GDM1 (cell line): ENCODE measurements at places on chromosomes 5 and 9.

GRCh38 chr9:108913391-108913790, 20.5 kb downstream of the ELP1 start:
- DNase-seq, result no peak

GRCh38 chr5:42745426-42745825, 11.2 kb upstream of the CCDC152 start:
- DNase-seq, result no peak

DNA sequence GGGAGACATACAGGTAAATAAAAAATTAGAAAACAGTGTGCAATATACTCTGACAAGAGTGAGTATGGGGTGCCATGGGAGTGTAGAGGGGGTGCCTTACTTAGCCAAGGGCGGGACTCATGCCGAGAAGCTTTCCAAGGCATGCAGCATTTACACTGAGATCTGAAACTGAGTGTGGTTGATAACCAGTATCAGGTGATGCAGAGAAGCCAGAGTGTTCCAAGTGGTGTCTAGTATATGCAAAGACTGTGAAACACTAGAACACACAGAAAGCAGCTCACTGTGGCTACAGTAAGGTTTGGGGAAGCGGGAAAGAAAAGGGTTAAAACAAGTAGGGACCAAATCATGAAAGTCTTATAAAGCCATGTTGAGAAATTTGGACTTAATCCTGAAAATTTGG, 30.5 kb upstream of the ERBIN start:
- DNase-seq, result no peak

DNA sequence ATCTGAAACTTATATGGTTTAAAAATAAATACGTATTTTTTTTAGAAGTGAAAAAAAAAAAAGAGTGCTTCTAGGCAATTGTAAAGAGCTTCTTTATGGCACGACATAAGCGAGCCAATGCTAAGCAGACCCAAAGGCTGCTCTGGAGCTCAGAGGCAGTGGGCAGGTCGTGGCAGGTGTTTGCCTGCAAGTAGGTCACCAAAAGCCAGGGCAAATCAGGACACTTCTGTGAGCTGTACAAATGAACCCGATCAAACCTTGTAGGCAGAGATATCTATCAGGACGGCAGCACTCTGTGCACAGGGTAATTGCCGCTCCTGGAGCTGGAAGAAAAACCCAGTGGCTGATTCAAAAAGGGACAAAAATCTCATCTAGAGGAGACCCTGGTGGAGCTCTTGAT, 75.9 kb downstream of the IRX2 start:
- no peak for DNase-seq

- no peak for DNase-seq
Measured at GRCh38 chr9:93091056-93091452, 5.0 kb upstream of the CARD19 start.

DNA sequence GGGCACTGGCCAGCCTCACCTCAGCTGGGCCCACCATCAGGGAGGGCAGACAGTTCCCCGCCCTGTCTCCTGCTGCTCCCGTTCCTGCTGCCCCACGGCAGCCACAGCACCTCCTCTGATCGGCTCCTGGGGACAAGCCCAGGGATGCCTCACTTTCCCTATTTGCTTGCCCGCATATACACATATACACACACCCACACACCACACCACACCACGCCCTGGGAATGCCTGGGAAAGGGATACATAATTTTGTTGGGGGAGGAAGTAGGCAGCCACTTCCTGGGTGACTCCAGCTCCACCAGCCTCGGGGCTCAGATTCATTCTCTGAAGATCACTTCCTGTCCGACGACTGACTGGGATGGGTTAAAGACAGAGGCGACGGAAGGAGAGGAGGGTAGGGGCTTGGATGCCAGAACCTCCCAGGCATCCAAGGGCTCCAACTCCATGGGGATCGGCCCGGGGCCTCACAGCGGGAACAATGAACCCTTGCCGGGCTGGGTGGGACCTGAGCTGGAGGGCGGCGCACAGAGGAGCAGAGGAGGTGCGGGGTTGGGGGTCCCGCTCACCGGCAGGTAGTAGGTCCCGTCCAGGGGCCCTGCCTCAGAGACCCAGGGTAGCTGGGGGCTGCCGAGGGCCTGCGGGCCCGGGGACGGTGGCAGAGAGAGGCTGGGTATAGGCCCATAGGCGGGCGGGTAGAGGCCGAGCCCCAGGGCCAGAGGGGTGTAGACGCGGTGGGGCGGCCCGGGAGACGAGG, 2.0 kb upstream of the MZB1 start:
- no peak for DNase-seq

- DNase-seq, result no peak
Measured at GRCh38 chr9:98149422-98149821, 30.4 kb upstream of the TRIM14 start.

- no peak for DNase-seq
Measured at GRCh38 chr5:73370640-73371583, 77.7 kb downstream of the FOXD1 start.
